Fibroblast of lung (primary cell): ENCODE measurements at places on chromosomes 3 and 15.
A peak's percentile ranks its signal among the peaks of the same experiment; 100 is the strongest.

- no peak for DNase-seq
These were observed 517.6 kb upstream of the ALCAM start for GRCh38 chr3:104849070-104849469.

DNA sequence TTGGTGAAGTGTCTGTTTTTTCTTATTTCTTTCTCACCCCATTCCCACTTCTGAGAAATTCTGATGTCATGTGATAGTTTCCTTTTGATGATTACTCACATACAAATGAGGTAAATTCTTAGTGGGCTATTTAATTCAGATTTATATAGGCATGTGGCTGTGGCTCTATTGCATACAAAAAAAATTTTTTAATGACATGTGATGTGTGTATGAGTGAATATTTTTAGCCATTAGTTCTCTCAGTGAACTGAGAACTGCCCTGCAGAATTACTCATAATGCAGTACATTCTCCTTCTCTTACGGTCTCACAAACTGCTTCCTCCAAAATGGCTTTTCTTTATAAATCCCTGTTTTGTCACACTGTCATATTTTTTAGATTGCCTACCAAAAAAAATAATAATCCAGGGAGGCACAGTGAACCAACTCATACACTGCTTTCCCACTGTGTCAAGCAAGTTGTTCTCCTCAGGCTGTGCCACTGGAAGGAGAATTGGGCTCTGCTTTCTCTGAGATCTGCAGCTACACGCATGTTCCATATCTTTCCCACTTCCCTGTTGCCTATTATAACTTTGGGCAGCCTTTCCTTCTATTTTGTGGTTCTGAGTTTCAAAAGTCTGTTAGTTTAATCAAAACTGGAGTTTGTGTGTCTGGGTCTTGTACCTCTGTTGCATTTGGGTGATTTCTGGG, 415.7 kb upstream of the THBS1 start:
- DNase-seq: peak; percentile 40

DNA sequence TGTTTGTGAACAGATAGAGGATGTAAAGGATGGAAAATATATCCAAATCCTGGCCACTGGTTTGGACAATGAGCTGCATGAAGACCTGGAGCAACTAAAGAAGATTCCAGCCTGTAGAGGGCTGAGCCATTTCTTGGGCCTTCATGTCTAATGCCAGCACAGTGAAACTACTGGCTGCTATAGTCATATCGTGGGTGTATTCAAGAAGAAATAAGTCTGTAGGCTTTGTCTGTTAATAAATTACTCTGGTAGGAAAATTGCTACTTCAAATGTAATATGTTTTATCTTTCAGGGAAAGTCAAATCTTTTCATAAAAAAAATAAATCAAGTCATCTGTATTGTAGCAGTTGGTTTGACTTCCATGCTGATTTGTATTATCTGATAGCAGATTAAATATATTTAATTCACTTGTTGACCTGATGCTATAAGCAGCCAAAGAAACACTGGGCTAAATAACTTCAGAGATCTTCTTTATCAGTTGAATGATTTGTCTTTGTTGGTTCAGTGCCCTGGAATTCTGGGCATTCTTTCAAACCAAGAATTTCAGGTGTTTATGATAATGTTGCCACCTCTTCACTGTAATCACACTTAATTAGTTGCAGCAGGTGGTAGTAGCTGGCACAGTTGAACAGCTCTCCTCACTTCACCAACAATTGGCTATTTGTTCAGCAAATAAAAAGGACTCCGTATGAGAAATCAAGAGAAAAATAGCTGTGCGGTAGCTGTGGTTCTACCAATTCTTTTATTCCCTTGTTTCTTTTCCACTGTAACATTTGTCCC, 1109.5 kb downstream of the NSUN3 start:
- no peak for DNase-seq

GRCh38 chr3:52106951-52107611, 47.1 kb downstream of the POC1A start:
- DNase-seq: no peak

- DNase-seq: peak; percentile 41
These were observed 21.7 kb downstream of the LEKR1 start for GRCh38 chr3:156847752-156848448.

- peak; percentile 46 for DNase-seq
These were observed 353.0 kb downstream of the MAGI1 start for GRCh38 chr3:65685621-65686235.
